Stimulated activated CD8-positive, alpha-beta memory T cell treated with anti-CD3 and anti-CD28 coated beads, Interleukin-15, amount 100 ng/mL, for 4 hours (primary cell): ENCODE measurements at places on chromosomes 3 and 15.

GRCh38 chr15:55195996-55196395 lies 745 bp downstream of the RSL24D1 start:
- no peak for DNase-seq

DNA sequence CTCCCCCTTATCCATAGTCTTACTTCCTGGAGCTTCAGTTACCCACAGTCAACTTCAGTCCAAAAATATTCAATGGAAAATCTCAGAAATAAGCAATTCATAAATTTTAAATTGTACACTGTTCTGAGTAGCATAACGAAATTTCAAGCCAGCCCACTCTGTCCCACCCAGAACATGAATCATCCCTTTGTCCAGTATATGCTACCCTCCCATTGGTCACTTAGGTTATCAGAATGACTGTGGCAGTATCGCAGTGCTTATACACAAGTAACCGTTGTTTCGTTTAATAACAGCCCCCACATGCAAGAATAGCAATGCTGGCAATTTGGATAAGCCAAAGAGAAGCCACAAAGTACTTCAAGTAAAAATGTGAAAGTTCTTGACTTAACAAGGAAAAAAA lies 325.3 kb upstream of the ADAMTS9 start:
- DNase-seq: no peak

- DNase-seq: no peak
Measured at GRCh38 chr15:51917493-51917892, 54.1 kb downstream of the LEO1 start.

- DNase-seq: no peak
Measured at GRCh38 chr3:17044855-17045254, 160.1 kb downstream of the PLCL2 start.

- DNase-seq: no peak
Measured at GRCh38 chr3:184347321-184348056, 10.1 kb downstream of the FAM131A start.

GRCh38 chr3:187382609-187383151 lies 14.5 kb downstream of the RTP4 start:
- no peak for DNase-seq

DNA sequence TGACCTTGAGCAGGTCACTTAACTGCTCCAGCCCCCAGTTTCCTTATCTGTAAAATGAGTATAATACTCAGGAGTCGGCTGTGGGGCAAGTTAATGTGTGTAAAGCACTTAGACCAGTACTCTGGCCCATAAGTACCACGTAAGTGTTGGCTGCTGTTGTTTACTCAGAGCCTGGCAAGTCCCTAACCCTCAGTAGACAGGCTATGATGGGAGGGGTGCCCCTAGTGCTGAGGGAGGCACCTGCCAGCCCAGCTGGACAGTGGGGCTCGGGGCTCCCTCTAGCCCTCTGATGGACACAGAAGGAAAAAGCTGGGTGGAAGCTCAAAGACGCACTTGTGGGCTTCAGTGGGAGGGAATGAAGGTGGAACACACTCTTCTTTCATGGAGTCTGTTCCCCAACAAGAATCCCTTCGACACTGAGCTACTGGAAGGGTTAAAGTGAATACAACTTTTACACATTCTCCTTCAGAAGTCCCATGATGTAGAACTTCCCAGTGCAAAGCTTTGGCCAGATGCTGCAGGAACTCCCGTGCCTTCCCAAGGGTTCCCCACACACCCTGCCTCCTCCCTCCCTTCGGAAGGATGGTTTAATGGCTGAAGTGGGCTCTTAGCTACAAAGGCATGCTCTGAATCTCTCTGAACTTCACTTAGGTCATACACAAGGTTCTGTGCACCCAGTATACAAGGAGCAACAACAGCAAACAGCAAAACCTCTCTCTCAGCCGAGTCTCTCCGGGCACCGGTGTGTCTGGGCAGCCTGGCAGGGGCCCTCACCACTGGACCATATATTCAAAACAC lies 25.4 kb downstream of the TMEM44 start:
- no peak for DNase-seq

- DNase-seq: no peak
Measured at GRCh38 chr3:176712191-176712590, 485.1 kb downstream of the TBL1XR1 start.

- no peak for DNase-seq
Measured at GRCh38 chr15:88982304-88982945, 69.2 kb upstream of the MFGE8 start.

GRCh38 chr3:187686621-187687273 lies 15.6 kb downstream of the RTP2 start:
- DNase-seq: no peak

- DNase-seq: no peak
Measured at GRCh38 chr3:152151216-152151876, 117.4 kb upstream of the MBNL1 start.

GRCh38 chr3:98986073-98986472 lies 84.6 kb upstream of the DCBLD2 start:
- DNase-seq: no peak

GRCh38 chr15:70220490-70221096 lies 122.9 kb upstream of the TLE3 start:
- DNase-seq: no peak

DNA sequence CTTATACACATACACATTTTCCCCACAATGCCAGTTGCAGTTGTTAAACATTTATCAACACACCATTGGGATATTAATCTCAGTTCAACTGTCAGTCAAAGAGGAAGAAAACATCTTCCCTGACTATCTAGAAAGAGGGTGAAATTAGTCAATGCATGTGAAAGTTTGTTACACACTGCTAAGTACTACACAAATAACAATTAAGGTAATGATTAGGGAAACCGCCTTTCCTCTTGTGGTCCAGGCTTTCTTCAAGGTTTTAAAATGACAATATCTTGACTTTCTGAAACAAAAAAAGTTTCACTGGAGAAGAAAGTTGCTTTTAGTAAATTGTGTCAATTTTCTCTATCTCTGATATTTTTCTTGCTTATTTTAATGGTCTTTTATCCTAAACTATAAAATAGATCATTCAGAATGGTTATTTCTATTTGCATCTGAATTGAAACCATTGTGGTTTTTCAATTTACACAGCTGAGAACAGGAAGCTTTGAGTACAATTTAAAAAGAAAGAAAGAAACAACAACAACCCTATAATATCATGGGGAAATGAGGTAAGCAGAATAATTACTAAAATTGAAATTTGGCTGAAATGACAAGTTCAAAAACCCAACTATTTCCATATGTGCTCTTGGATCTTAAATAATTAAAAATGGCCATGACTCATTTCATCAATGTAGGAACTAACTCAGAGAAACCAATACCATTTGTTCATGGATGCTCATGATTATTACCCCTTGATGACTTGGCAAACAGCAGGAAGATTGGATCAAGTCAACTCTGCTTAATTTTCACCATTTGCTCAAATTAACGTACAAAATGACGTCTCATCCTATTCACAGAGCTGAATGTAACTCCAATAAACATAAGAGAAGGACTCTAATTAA lies 31.7 kb downstream of the GPR149 start:
- no peak for DNase-seq

DNA sequence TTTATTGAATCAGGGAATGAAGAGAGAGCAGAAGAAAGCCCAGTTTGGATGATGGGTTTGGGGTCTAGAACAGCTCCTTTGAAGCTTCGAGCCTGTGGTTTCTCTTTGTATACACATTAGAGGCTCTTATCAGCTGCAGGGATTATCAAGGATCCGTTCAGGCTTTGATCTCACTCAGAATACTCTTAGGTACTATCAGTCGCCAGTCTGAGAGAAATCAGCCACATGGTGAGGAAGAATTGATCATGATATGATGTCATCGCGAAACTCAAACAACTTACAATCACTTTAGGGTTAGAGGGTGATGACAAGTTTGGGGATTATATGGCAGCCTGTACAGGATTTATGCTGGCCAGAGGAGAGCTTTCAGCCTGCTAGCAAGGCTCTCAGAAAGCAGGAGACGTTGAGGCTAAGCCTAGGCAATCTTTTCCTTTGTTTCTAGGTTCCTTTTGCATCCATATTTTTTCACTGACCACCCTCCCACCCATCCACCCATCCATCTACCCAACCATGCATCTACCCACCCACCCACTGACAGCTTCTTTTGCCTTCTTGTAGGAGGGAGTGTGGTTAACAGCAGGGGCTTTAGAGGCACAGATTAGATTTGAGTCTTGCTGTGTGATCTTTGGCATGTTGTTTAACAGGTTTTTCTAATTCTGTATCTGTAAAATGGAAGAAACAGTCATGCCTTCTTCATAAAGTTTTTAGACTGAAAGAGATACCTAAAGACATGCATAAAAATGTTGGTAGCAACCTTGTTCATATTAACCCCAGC lies 330.4 kb upstream of the LRRFIP2 start:
- DNase-seq: no peak

DNA sequence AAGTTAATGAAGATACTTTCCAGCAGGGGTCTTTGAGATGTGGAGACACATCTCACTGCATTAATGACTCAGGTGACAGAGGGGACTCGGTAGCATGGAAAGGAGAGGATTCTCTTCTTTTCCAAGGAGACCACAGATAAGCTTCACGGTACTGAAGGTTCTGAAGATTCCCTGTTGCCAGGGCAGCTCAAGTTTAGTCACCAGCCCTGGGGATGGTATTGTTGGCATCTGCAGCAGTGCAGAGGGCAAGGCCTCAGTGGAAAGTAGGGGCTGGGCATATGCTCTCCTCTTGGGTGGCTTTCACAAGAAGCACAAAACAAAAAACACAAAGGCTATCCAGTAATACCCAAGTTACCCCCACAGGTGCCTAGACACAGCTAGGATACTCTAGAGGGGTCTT lies 38.0 kb upstream of the MRPL3 start:
- DNase-seq: no peak

DNA sequence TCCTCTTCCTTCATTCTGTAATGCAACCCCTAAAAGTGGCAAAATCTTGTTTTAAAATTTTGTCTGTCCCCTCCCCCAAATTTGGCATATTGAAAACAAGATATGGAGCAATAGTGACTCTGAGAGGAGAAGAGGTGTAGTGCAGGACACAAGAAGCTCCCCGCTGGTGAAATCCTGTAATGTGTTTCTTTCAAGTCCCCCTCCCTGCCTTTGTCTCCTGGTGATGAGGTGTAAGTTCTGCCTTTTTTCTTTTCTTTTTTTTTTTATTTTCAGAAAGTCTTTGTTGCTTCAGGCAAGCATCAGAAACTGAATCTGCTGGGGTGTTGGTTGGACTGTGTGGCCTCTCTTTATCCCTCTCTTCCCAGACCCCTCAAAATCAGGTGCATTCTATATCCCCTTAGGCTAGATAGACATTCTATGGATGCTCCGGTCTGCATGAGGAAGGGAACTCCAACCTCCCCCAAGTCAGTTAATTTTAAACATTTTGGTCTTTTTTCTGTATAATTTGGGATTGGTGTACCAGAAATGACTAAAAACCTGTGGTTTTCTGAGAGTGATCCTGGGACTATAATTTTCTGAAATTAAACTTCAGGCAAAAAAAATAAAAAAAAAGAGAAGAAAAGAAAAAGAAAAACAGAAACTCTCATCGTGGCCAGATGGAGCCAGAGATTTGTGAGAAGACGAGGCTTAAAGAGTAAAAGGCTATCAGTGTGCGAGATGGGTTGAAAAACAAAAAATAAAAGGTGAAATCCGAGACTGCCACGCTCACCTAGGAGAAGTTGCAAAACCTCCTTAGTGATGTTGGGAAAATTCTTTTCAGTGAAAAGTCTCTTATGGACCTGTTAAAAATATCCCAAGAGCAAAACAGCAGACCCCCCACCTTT lies 21.4 kb downstream of the ACKR2 start:
- DNase-seq: no peak

DNA sequence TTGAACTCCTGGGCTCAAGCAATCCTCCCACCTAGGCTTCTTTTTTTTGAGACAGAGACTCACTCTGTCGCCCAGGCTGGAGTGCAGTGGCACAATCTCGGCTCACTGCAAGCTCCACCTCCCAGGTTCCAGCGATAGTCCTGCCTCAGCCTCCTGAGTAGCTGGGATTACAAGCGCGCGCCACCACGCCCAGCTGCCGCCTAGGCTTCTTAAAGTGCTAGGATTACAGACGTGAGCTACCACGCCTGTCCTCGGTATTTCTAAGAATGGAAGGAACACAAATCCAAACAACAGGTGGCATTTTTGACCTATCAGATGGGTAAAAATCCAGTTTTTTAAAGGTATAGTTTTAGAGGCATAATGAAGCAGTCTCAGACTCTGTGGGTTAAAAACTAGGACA lies 113.8 kb downstream of the ANP32A start:
- DNase-seq: no peak

DNA sequence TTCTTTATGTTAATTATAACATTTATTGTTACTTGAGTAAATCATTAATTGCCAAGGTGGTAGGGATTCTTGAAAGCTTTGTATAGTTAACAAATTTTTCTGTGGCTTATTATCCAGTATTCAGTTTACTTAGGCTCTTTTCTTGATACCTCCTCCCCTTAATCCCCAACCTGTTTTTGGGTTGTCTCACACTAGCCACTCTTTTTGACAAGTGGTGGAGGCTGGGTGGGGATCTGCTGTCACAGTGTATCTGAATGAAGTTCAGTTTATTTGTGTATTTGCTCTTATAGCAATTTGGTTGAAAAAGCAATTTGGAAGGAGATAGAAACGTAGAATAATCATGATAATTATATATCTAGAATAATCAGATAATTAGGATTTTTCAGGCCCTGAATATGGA lies 43.8 kb downstream of the STT3B start:
- no peak for DNase-seq

GRCh38 chr3:52983828-52984227 lies 62.0 kb downstream of the SFMBT1 start:
- DNase-seq: no peak
